ENCODE measurements at places on chromosomes 1 and 21.

DNA sequence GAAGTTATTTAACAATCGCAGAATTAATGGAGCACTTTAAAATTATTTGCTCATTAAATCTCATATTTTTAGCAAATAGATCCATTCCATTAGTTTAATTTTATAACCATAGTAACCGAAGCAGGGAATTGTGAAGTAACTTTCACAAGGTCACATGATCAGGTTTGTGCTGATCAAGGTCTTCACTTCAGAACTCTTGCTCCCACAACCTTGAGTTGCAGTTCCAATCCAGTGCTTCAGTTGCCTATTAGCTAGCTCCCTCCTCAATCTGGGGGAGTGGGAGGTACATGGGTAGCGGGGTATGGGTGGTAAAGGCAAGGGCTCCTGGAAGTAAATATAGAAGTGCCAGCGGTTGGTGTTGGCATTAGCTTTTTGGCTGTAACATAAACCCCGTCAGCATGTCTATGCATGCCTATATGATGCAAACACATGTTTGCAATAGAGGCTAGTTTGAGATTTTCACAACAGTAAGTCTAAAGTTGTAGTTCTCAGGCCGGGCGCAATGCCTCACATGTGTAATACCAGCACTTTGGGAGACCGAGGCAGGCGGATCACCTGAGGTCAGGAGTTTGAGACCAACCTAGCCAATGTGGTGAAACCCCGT, 5.8 kb downstream of the ATP5IF1 start:
- DNase-seq, result no peak

DNA sequence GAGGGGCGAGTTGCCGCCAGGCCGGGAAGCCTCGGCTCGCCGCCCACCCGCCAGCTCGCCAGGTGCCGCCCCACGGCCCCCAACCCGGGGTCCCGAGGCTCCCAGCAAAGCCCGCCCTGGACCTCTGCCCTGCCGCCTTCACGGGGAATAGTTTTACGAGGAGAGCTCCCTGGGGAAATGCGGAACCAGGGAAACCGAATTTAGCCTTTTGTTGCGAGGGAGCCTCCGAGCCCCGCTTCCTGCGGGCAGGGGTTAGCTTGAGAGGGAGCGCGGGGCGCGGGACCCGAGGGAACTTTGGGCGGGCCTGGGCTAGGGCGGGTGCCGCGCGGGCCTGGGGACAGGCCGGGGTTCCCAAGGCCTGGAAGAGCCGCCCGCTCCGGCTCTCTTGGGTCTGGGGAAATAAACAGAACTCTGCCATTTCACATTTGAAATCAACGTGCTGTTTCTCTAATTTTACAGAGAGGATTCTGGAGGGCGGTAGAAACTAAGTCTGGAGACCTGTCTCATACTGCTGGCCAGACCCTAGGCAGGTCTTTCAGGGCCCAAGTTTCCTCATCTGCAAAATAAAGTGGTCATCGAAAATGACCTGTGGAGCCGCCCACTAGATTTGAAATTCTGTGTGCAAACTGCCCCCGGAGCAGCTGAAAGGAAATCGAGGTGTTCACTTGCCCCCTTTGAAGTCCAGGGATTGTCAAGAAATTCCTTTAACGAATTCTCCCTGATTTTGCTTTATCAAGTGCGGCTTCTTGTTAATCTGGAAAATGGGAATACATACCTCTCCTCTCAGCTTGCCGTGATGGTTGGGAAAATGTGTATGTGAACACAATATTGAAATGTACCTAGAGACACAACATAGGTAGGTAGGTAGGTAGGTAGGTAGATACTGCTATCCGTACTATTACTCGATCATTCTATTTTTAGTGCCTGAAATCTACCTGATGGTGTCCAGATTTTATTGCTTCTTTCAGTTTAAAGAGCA, 749 bp upstream of the GLUL start:
- no peak for DNase-seq

DNA sequence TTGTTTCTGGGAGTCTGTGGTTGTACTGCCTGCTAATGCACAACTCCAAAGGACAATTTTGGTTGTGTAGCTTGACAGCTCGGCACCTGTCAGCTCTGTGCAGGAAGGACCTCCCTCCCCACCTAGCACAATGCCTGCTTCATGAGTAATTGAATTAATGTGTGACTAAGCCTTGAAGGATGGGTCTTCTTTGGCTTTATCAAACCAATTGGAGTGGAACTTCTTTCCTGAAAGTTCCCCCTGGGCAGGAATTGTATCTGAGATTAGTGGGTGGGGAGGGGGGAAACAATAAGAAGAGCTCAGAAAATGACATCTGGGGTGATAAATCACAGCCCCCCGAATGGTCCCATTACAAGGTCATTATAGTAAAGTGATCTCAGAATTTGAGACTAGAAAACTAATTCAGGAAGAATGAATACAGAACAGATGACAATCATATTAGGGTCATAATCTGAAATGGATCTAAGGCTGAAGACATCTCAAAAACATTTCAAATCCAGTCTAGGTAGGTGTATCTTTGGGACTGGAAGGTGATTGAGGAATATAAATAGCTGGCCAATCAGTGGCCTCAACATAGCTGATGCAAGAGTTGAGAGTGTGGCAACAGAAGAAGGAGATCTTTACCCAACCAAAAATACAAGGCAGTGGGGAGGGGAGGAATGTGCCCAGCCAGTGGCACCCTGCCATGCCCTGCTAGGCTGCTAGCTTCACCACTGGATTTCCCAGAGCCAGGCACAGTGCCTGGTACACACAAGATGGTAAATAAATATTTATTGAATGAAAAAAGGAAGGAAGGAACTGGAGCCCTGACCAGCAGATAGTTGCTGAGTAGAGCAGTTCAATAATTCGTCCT, 10.1 kb upstream of the SESN2 start:
- DNase-seq, result no peak

DNA sequence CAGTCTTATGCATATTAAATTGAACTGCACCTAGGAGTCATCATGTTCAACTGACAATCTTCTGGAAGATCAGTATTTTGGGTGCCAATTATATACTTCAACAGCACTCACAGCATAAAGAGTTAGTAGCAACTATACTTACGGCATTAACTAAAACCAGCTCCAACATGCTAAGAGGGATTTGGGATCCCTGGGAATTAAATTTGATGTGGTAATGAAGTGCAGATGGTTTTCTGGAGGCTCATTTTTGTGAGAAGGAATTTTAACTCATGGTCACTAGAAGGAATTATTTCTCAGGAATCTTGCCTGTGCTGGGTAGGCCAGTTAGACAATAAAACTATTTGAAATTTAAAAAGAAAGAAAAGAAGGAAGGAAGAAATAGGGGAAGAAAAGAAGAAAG, 18.3 kb downstream of the IFI44 start:
- DNase-seq, result no peak

DNA sequence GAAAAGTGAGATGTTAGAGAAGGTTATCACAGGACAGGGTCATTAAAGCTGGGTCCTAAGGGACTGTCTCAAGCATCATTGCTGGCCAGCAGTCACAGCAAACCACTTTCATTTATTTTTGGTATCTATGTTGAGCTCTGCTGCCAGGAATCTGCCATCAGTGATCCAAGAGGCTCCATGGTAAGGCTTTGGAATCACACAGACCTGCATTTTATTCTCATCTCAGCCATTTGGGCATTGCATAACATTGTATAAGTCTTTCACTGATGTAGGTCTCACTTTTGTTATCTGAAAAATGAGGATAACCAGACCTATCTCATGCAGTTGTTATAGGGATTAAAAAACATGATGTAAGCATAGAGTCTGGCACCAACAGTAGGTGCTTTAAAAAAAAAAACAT, 77.5 kb downstream of the OMA1 start:
- no peak for DNase-seq

GRCh38 chr1:161379071-161379470, 11.4 kb upstream of the CFAP126 start:
- DNase-seq, result no peak

DNA sequence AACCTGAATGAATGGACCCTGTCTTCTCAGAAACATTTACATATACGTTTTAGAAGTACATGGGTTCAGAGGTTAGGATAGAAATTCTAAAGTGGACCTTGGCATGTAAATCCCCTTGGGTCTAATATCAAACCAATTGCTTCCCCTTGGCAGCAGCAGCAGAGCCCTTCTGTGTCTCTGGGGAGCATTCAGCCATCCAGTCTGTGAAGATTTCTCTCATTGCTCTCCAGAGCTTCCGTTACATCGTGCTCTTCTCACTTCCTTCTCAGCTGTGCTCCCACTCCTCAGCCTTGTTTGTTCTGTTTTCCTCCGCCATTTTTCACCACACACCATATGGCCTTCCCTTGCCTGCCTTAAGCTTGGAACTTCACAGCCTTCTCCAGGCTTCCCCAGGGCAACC, 61.5 kb upstream of the ATP1B1 start:
- DNase-seq, result no peak

DNA sequence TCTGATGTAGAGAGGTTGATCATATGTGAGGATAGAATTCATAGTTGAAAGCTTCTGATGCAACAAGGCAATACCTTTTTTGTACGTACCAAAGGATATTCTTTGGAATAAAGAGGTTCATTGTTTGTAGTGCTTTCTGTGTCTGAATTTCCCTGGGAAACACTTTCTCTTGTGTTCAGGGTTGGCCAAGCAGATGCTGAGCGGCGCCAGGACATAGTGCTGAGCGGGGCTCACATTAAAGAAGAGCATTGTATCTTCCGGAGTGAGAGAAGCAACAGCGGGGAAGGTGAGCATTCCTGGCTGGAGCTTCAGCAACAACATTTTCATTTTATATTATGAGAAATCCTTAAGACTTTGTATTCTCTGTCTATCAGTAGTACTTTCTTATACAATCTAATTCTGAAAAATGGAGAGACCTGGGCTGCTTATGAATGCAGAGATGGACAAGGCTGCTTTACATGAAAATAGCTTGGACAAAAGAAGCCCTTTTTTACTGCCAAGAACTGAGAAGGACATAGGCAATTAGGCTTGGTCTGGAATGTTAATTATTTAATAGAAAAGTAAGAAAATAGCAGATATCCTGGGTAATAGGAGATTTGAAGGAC, 85.2 kb downstream of the KIF1B start:
- DNase-seq, result no peak

- DNase-seq, result peak; percentile 55
These were observed 901 bp upstream of the RXFP4 start for GRCh38 chr1:155940482-155940992.

GRCh38 chr1:221902961-221903360, 161.1 kb upstream of the DUSP10 start:
- DNase-seq, result no peak

DNA sequence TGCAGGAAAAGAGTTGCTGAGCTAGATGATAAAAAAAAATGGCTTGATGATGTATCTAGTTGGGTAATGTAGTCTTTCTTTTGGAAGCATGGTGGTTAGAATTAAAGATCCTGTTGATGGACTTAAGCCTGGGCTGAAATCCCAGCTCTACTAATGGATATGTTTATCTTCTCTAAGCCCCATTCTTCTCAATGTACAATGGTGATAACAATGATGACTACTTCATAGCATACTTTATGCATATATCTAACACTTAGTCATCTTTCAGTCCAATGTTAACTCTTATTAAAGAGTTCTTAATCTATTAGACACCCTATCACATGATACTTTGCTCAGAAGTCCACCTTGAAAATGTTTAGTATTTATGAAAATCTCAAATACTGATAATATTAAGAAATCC, 189.5 kb downstream of the PLA2G4A start:
- no peak for DNase-seq

- no peak for DNase-seq
These were observed 2.7 kb downstream of the PER3 start for GRCh38 chr1:7786795-7787194.

DNA sequence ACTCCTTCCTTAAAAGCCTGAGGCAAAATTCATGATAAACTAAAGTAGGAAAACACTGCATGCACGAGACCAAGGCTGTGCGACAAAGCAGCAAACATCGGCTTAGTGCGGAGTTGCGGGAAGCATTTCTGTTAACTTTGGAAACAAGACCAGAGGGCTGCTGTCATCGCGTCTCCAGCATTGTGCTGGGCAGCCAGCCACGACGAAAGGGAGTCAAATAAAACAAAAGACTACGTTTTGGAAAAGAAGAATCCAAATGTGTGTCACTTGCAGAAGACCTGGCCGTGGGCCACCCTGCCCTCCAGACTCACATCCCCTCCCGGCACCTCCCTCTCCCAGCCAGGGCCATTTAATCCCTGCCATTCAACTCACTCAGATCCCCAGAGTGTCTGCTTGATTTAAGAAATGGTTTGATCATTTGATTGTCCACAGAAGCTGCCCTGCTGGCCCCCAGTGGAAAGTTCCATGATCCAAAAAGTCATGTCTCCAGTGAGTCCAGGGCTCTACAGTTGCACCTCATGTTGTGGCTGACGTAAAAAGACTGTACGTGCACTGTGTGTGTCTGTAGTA, 2.4 kb upstream of the KRTAP10-11 start:
- no peak for DNase-seq

DNA sequence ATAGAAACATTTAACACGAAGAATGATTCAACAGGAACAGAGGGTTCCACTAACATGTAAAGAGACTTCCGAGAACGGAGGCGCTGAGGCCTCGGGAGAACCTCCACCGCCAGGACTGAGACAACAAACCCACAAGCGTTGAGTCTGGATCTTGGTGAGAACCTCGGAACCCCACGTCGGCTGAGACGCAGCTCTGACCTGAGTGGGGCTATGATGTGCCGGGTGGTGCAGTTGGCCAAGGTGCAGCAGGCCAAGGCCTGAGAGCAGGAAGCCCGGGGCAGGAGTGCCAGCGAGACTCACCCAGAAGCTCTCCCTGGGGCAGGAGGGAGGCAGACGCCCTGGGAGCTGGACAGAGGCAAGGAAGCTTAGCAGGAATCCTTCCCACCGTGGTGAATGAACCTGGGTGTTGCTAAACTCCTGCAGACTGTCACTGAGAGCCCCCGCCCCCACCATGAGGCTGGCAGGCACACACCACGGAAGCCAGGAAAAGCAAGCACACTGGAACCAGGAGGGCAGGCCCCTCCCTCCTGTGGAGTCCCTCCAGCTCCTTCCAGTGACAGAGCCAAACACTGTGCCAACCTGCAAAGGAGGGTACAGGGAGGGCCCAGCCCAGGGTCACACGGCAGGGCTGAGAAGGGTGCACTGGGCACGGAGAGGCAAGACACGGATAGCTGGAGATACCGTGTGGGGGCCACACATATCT, 34.8 kb downstream of the WDR4 start:
- DNase-seq, result no peak

GRCh38 chr1:64025051-64025450, 178.4 kb upstream of the UBE2U start:
- no peak for DNase-seq

DNA sequence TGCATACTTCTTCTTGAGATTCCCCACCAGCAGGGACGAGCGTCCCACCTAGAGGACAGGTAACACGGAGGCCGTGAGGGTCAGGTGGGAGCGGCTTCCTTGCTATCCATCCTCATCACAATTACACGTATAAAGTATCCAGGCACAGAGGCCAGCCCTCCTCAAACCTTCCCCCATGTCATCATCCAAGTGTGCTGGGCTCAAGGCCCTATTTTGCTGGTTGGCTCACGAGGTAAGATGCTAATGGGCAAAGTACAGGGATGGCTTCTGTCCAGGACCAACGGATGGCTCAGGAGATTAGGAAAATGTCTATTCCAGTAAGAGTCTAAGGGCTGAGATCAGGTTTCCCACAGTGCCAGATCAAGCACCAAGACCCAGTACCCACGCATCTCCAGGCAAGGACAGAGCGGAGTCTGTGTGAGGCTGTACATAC, 11.5 kb upstream of the A3GALT2 start:
- DNase-seq, result no peak

- DNase-seq, result no peak
These were observed 829 bp downstream of the ADAR start for GRCh38 chr1:154607106-154607608.

All from left kidney (tissue), 8 donors.